HAP-1 (cell line): ENCODE measurements at places on chromosomes 12 and 14.

DNA sequence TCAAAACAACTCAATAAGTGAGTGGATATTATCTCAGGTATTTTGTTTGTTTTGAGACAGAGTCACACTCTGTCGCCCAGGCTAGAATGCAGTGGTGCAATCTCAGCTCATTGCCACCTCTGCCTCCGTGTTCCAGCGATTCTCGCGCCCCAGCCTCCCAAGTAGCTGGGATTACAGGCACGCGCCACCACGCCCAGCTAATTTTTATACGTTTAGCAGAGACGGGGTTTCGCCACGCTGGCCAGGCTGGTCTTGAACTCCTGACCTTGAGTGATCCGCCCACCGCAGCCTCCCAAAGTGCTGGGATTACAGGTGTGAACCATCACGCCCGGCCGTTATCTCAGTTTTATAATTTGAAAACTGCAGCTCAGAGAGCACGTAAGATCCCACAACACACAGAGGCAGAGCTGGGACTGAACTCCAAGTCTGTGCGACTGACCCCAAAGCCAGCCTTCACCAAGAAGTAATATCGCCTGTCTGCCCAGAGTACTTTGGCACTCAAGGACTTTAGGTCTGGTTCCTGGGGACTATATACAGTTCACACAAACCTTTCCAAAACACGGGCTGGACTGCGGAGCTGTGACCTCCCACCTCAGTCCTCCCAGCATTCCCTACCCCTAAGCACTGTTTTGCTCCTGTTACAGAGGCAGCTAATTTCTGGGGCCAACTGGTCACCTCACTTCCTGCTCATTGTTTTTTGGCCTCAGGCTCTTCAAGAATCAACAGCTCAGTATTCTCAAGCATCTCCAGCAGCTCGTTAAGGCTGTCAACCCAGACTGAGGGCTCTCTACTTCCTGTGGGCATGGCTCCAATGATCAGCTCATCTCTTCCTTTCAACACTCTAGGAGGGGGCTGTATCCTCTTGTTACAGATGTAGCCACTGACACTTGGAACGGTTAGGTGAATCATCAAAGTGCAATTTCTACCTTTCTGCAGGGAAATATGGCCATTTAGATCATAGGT lies 22.5 kb downstream of the TESC start:
- no peak for DNase-seq

- peak; percentile 4 for DNase-seq
Observed at GRCh38 chr14:73726025-73726961, 12.1 kb upstream of the PNMA1 start.

DNA sequence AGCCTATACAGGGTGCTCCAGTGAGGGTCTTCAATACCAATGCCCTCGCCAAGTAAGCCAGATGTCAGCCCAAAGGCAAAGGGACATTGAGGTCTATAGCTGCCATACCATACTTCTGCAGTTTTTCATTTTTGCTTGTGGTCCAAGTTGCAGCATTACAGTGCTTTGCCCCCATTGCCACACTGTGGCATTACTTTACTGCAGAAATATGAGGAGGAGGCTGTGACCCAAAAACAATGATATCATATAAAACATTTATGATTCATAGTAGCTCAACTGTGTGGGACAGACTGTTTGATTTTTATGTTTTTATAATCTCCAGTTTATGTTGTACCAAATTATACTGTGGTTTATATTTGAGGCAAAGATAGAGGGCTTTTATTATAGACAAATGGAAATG lies 64.1 kb downstream of the KIAA0586 start:
- DNase-seq = no peak

GRCh38 chr12:127295630-127296029 lies 971.3 kb upstream of the TMEM132C start:
- no peak for DNase-seq

DNA sequence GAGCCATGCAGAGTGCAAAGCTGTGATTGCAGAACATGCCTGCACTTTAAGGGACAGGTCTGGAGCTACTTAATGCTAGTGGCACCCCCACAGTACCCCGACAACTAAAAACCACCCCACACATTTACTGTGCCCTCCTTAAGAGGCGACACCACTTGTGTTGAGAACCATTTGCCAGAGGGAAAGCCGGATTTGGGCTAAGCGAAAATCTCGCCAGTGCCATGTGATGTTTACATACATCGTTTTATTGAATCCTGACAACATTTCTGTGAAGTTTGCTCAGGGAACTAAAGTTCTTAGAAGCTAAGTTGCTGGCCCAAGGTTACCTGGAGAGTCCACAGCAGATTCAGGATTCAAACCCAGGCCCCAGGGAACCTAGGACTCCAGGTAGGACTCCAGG lies 119.0 kb upstream of the FKBP4 start:
- DNase-seq = no peak

- peak; percentile 12 for DNase-seq
Observed at GRCh38 chr14:21768116-21768874, 94.7 kb upstream of the OR4E1 start.

DNA sequence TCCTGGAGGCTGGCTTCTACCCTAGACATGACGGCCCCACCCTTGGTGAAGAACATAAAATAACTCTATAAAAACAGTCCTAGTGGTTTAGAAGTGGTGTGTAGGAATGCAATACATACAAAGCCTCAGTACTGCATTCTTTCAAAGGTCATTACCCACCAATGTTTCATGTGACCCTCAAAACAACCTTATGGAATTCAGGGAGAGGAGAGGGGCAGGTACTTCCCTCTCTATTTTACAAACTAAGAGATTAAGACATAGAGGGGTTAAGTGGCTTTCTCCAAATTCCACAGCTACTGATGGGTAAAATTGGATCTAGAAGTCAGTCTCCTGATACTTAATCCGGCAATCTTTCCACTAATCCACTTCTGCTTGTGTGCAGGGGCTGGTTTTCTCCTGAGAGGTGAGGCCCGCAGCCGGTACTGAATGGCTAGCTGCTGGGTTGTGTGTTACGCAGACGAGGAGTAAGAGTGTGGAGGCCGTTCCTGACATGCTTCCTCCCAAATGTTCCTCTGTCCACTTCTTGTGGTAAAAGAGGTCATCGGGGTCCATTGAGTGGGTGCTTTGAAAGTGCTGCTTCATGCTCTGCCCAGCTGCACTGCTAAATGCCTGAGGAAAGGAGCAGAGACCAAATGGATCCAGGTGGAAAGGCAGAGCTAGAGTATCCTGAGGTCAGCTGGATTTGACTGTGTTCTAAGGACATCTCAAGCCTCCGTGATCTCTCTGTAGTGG lies 16.2 kb downstream of the SLC7A8 start:
- DNase-seq = peak; percentile 28

DNA sequence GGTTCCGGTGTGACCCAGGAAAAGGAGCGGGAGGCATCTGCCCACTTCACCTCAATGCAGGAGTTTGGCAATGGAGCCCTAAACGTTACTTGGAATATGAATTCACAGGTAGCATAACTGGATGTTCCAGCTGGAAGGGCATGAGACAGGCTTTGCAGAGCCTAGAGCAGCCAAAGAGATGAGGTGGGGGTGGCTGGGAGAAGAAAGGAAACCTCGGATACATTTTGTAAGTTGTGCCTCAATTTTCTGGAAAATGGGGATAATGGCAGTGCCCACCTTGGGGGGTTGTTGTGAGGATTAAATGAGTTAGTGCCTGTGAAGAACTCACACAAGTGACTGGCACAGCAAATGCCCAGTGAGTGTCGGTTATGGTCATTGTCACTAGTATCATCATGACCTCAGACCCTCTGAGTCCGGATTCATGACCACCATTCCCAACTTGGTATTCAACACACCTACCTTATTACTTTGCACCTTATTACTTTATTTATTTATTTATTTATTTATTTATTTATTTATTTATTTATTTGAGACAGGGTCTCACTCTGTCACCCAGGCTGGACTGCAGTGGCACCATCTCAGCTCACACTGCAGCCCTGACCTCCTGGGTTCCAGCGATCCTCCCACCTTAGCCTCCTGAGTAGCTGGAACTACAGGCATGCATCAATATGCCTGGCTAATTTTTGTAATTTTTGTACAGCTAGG lies 56.0 kb downstream of the CLMN start:
- DNase-seq = no peak

DNA sequence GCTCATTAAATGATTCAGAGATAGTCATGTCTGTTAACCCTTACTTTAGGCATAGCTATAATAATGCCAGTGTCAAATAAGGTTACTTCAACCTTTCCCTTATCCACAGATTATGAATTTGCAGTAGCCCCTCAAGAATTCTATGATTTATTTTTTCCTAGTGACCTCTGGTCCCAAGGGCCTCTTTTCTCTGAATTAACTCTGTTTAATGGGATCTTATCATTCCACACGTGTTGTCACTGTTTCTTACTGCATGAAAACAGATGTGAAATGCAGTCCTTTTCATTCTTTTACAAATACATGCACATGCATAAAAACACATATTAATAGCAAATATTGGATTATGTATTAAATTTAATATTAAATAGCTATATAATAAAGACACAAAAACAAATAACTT lies 667.7 kb upstream of the FOXG1 start:
- DNase-seq = no peak

GRCh38 chr14:74391479-74391878 lies 34.5 kb downstream of the SYNDIG1L start:
- DNase-seq = no peak

DNA sequence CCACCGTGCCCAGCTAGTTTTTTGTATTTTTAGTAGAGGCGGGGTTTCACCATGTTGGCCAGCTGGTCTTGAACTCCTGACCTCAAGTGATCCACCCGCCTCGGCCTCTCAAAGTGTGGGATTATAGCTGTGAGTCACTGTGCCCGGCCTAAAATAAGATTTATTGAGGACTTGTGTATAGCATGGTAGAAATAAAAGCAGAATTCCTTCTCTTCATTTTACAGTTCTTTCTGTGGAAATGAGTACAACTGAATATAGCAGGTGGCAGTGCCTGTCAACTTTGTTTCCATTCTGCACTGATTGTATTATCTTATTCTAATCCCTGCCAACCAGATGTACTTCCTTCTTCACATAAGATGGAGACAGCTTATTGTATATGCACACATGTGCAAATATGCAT lies 41.0 kb downstream of the DIP2B start:
- DNase-seq = peak; percentile 34

- DNase-seq = no peak
Observed at GRCh38 chr14:25350802-25351201, 300.9 kb upstream of the STXBP6 start.

DNA sequence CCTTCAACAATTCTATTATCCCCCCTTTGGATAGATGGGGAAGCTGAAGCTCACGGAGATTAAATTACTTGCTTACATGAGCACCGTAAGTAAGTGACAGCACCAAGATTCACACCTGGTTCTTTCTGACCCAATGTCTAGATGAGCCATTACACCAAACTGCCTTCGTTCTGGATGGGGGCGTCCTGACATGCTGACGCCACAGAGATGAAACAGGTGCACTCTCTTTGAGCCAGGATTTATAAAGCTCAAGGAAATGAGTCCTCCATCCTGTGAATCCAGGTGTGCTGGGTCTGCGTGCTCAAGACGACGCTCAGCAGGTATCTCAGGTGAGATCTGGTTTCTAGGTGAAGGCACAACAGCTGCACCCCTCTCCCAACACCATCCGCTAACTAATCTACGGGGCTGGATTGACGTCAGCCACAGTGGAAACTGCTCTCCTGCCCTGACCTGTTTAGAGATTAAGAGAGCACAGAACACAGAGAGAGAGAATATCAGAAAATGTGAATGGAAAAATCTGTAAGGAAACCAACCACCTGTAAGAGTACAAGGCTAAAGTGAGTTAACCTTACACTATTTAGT lies 61.6 kb downstream of the KSR2 start:
- DNase-seq = no peak

DNA sequence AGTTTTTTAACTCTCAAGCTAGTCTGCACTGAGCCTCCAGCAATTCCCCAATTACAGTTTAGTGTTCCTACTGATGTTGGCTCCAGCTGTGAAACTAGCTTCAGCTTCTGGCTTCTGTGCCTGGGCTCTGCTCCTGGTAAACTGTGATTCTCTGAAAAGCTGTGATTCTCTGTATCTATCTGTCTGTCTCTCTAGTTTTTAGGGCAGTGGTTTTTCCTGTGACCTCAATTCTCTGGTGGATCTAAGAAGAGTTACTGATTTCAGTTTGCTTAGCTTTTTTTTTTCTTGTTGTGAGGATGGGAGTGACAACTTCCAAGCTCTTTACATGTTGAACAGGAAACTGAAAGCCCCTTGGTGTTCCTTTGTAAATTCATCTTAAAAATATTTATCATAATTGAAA lies 3.8 kb upstream of the HIF1A start:
- no peak for DNase-seq

GRCh38 chr12:81439344-81439743 lies 319.8 kb downstream of the PPFIA2 start:
- DNase-seq = no peak

DNA sequence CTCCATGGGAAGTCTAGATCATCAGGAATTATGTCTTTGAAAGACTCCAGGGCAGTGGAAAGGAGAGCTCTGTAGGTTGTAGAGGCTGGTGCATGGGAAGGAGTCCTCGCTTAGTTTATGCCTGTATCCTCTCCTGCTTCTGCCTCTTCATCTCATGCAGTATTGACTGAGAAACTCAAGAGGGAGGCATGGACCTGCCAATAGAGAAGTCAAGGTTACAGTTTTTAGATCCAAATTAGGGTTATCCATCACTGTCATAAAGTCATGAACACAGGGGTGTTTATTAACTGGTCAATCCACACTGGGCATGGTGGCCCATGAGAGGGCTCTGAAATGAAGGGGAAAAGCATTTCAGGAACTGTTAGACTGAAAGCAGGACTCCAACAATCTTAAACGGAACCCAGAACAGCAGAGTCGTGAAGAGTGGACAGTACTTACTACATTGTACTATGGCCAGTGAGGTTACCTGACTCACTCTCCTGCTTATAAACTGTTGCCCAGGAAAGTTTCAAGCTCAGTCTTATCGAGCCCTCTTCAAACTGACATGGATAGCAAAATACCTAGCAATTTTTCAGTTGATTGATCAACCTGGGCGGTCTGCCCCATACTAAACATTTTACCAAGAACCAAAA lies 30.1 kb upstream of the DHRS7 start:
- DNase-seq = no peak

DNA sequence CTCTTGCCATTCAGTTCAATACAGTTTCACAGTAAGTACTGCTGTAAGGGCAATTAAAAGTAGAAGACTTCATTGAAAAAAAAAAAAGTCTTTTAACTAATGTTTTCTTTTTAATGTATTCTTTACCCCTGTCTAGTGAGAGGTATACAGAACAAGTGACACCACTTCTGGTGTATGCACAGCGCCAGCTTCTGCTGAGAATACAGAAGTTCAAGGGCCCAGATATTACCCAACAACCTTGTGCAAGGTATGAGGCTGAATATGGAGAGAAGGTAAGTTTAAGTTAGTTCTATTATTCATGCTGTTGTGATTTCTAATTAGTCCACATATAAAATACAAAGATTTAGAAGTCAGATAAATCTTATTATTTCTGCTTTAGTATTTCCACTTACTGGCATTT lies 168.7 kb downstream of the CFAP54 start:
- no peak for DNase-seq

DNA sequence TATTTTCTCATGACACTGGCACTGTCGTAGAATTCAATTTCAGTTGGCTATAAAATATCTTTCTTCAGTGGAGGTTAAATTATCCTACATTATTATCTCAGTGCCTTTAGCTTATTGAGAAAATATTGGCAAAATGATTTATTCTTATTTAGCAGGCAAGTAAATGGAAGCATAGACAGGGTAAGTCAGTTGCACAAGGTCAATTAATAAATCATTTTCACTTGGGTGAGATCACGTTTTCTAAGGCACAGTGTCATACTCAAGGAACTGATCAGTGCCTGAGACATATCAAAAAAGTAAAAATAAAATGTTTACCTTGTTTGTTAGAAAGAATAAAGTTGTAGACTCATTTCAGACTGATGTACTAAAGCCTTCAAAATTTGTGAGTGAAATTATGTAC lies 95.0 kb downstream of the ACSS3 start:
- DNase-seq = no peak
